Suppressor macrophage treated with lipopolysaccharide for 1 hour (primary cell): ENCODE measurements at places on chromosomes 13 and 19.
A peak's percentile ranks its signal among the peaks of the same experiment; 100 is the strongest.

- peak; percentile 44 for DNase-seq
Measured at GRCh38 chr19:5953030-5953589, 24.8 kb downstream of the RANBP3 start.

GRCh38 chr19:12668932-12669269 is 2.3 kb downstream of the WDR83 start:
- DNase-seq, result peak; percentile 80

GRCh38 chr19:41934849-41935374 is 6.7 kb upstream of the ERFL start:
- DNase-seq, result peak; percentile 92

GRCh38 chr19:5128936-5129389 is 160.1 kb downstream of the KDM4B start:
- no peak for DNase-seq

GRCh38 chr13:50437252-50437651 is 406.2 kb downstream of the DLEU7 start:
- no peak for DNase-seq

GRCh38 chr13:70568571-70568970 is 460.3 kb upstream of the KLHL1 start:
- peak; percentile 59 for DNase-seq
